Thoracic aorta (tissue), 2 donors: ENCODE measurements at places on chromosomes 12 and 14.
A peak's percentile ranks its signal among the peaks of the same experiment; 100 is the strongest.

DNA sequence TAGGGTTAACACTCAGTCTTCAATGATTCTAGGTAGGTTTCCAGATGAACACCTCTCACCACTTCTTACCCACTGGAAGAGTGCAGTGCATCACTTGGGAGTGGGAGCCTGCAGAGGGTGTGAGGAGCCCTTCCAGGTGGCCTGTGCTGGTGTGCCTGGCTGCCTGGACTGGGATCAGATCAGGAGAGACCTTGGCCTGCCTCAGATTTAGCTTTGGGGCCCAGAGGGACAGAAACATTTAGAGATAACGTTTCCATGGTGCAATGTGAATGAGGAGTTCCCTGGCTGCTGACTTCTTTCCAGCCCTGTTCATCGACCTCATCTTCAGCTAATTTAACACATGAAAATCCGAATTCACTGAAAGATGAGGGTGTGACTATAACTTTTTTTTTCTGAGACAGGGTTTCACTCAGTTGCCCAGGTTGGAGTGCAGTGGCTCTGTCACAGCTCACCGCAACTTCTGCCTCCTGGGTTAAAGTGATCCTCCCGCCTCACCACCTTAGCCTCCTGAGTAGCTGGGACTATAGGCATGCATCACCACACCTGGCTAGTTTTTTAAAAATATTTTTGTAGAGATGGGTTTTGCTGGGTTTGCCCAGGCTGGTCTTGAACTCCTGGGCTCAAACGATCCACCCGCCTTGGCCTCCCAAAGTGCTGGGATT is 53.6 kb downstream of the SUSD6 start:
- no peaks in the 10 kb centered on the region for H3K27me3 ChIP-seq
- H3K27ac ChIP-seq: peak overlapping the region; percentile 82
- H3K4me1 ChIP-seq: peaks cover 88% of the 10 kb centered on the region
- H3K4me3 ChIP-seq: no peak overlapping the region
- no peaks in the 10 kb centered on the region for H3K36me3 ChIP-seq
- no peak for DNase-seq

GRCh38 chr14:39060818-39061437 is 42.1 kb downstream of the SEC23A start:
- no peak overlapping the region for H3K4me3 ChIP-seq
- peaks cover 5% of the 10 kb centered on the region for H3K4me1 ChIP-seq
- no peak overlapping the region for H3K27ac ChIP-seq
- H3K36me3 ChIP-seq: peaks cover 20% of the 10 kb centered on the region
- DNase-seq: no peak

- no peak overlapping the region for H3K4me3 ChIP-seq
- no peaks in the 10 kb centered on the region for H3K36me3 ChIP-seq
- no peak overlapping the region for H3K27ac ChIP-seq
- H3K27me3 ChIP-seq: no peaks in the 10 kb centered on the region
- H3K4me1 ChIP-seq: no peaks in the 10 kb centered on the region
- no peak for DNase-seq
Observed at GRCh38 chr12:120914794-120915193, 10.6 kb upstream of the SPPL3 start.

- peak overlapping the region; percentile 94 for H3K27ac ChIP-seq
- no peak for DNase-seq
- peaks cover 25% of the 10 kb centered on the region for H3K4me1 ChIP-seq
- no peaks in the 10 kb centered on the region for H3K27me3 ChIP-seq
Observed at GRCh38 chr12:45214749-45215418, 1.0 kb upstream of the ANO6 start.

DNA sequence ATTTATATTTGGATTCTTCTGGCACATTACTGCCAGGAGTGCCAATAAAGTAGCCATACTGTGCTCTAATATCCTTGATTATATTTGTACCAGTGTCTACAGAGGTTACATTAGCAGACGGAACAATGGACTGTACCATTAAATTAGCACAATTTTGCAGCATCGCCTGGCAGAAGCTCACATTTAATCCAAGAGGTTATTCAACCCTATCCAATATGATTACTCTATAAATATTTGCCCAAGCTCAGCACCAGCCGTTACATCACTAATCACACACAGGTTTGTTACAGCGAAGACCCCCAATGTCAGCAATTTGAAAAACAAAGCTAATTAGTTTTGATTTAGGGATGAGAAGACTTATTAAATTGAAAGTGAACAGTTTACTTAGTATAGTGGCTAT is 16.9 kb upstream of the MGST1 start:
- H3K4me3 ChIP-seq: no peak overlapping the region
- no peaks in the 10 kb centered on the region for H3K36me3 ChIP-seq
- H3K27ac ChIP-seq: no peak overlapping the region

DNA sequence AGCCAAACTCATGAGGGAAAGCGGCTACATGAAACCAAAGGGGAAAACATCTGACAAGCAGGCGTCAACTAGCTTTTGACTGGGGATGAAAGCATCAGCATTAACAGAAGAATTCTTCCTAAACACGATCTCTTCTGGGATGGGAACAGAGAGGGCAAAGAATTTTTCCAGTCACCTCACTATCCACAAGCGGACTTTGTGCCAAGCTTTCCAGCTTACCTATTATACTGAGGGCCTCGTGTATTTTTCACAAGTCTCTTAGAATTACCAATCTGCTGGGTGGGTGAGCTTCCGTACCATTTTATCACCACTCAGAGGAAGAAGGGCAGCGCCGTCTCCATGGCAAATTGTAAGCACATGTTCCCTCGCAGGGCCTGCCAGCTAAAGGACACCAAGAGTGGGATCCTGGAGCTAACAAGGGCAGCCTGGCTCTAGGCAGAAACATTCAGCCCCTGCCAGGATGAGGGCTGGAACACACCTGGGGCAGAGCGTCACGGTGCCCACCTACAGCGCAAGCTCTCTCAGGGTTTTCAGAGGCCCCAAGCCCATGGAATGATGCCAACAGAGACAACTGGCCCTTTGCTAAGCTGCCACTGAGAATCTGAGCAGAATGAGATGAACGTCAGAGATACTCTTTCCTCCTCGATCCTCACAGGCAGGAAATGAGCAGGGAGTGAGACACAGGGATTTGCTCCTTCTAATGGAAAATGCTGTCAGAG is 74.6 kb downstream of the CHGA start:
- no peaks in the 10 kb centered on the region for H3K4me1 ChIP-seq
- H3K27me3 ChIP-seq: no peaks in the 10 kb centered on the region
- no peak overlapping the region for H3K4me3 ChIP-seq
- H3K36me3 ChIP-seq: peaks cover 8% of the 10 kb centered on the region
- DNase-seq: no peak
- H3K27ac ChIP-seq: no peak overlapping the region

DNA sequence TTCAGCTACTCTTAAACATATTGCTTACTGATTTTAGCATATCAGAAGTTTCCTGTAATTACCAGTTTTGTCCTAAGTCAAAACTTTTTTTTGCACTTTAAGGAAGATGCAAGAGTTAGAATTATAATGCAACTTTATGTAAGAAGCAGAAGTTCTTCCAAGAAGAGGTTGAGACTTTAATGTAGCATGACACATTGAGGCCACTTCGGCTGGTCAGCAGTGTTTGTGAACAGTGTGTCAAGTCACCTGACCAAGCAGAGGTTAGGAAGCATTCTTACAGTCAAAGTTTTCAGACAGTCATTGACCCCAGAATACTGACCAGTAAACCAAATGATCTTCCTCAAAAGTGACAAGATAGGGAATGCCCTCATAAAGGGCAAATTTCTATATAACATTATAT is 15.2 kb downstream of the FGFR1OP2 start:
- no peaks in the 10 kb centered on the region for H3K27me3 ChIP-seq
- H3K27ac ChIP-seq: no peak overlapping the region
- H3K36me3 ChIP-seq: peaks cover 14% of the 10 kb centered on the region
- H3K4me1 ChIP-seq: no peaks in the 10 kb centered on the region
- no peak for DNase-seq

GRCh38 chr12:65156366-65156841 is 13.0 kb upstream of the LEMD3 start:
- no peak for DNase-seq
- H3K4me1 ChIP-seq: no peaks in the 10 kb centered on the region

DNA sequence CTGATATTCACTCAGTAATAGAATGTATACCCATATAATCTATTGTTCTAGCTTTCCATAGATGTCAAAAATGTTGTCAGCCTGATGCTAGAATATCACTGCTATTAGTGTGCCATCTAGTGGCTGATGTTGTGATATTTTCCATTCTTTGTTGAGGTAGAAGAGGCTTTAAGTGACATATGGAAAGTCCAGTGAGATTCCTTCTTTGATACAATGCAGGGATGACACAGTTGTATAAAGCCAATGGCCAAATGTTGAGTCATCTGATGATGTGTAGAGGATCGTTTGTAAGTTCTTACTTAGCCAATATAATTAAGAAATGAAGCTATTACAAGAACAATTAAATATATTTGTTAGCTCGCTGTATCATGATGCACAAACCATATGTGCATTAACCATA is 58.1 kb upstream of the PCED1B start:
- no peak for DNase-seq
- H3K27me3 ChIP-seq: no peaks in the 10 kb centered on the region
- H3K4me1 ChIP-seq: peaks cover 5% of the 10 kb centered on the region
- H3K27ac ChIP-seq: no peak overlapping the region
- no peaks in the 10 kb centered on the region for H3K36me3 ChIP-seq
- H3K4me3 ChIP-seq: no peak overlapping the region

DNA sequence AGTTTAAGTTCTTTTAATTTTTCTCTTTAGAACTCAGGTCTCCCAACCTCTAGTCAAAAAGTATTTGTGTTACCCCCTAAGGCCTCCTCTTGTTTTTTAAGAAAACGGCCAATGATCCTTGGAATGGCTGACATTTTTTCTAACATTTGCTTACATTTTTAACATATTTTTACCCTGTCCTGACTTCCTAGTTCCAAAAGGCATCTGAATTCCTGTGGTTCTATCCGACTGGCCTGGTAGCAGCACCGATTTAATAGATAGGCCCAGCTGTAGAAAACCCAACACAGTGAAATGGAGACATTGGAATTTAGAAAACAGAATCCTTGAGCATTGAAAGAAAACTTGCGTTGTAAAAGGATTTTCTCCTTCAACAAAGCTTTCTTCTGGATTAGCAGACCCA is 134.7 kb upstream of the GSC start:
- no peak for DNase-seq
- H3K4me1 ChIP-seq: no peaks in the 10 kb centered on the region

DNA sequence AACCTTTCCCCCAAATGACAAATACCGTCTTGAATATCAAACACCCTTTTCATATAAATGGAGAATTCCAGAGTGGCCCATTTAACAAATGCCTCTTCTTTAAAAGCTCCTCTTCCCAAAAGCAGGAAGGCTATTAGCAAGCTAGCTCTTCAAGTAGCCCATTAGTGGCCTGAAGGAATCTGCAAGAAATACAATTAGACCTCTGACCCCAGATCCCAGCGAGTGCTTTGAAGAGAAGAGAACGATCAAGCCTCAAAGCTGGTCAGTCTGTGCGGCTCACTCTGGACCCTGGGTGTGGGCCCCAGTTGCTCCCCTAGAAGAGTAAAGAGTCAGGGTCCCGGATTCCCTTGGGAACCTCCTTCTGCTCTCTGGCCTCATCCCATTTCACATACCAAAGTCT is 325.6 kb downstream of the NUAK1 start:
- H3K4me3 ChIP-seq: no peak overlapping the region
- no peaks in the 10 kb centered on the region for H3K36me3 ChIP-seq
- no peaks in the 10 kb centered on the region for H3K27me3 ChIP-seq
- H3K4me1 ChIP-seq: peaks cover 13% of the 10 kb centered on the region

DNA sequence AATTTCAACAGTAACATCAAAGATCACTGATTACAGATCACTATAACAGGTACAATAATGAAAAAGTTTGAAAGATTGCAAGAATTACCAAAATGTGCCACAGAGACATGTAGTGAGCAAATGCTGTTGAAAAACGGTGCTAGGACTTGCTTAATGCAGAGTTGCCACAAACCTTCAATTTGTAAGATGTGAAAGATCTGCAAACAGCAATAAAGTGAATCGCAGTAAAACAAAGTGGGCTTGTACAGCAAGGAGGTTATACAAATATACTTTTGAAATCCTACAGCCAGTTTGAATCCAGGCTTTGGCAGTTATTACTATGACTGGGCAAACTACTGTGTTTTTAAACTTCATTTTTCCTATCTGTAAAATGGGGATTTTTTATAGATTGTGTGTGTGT is 1.0 kb upstream of the PLEKHA5 start:
- H3K27ac ChIP-seq: peak overlapping the region; percentile 83
- DNase-seq: no peak
- H3K27me3 ChIP-seq: no peaks in the 10 kb centered on the region
- H3K4me1 ChIP-seq: peaks cover 9% of the 10 kb centered on the region
- H3K36me3 ChIP-seq: no peaks in the 10 kb centered on the region
